ENCODE measurements at places on chromosomes 11 and 22.

DNA sequence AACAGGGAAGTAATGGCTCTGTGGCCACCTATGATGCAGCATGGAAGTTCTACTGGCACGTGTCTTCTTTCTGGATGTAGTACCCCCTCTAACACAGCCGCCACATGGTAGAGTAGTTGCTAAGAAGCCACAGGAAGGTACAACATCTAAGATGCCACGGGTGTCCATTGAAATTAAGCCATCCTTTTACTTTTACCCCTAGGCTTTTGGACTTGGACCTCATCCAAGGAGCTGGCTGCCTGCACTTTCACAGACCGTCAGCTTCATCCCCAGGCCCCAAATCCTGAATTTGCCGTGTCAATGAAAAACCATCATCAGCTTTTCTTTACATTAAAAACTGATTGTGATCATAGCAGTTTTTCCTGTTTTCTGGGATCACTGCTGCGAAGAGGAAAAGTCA lies 102.4 kb downstream of the RPL27A start:
- no peak for DNase-seq

GRCh38 chr11:23778971-23779370 lies 717.9 kb upstream of the LUZP2 start:
- no peak for DNase-seq

DNA sequence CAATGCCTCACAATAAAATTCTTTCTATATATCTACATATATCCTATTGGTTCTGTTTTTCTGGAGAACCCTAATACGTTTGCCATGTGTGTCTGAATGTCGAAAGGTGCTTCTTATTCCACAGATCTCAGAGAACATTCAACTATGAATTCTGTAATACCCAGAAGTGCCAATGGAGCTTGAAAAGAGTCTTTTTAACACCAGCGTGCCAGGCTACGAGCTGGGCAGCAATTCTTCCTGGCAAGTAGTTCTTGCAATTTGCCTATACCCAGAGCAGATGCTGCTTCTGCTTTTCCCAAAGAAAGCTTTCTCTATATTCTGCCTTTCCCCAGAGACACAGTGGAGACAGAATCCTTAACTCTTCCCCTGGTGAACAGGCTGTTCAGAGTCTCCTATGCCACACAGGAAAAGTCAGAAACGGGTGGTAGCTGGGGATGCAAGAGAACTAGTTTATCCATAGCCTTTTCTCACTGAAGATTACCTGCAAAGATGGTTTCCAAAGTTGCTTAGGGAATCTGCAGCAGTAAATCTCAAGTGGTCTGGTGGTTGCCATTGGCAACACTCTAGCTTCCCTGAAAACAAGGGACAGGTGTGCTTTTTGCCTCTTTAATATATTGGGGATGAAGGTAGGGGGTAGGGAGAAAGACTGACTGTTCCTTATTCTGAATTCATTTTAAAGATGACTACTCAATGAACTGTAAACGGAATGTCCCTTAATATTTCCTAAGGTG lies 16.8 kb upstream of the PAFAH1B2 start:
- no peak for DNase-seq

DNA sequence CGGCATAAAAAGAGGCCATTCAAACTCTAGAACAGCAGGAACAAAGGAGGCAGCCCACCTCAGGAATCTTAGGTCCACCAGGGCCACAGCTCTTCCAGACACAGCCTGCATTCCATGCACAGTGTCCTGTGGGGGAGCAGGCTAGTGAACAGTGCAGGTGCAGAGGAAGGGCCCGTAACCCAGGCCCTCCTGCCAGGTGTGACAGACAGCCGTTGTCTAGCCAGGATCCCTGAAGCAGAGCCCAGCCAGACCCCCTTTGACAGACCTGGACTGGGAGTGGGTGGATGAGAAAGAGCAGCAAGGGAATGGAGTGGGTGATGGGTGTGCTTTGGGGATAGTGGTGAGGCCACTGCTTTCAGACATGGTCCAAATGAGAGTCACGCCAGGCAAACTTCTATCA lies 1.2 kb upstream of the ZPR1 start:
- DNase-seq = no peak

DNA sequence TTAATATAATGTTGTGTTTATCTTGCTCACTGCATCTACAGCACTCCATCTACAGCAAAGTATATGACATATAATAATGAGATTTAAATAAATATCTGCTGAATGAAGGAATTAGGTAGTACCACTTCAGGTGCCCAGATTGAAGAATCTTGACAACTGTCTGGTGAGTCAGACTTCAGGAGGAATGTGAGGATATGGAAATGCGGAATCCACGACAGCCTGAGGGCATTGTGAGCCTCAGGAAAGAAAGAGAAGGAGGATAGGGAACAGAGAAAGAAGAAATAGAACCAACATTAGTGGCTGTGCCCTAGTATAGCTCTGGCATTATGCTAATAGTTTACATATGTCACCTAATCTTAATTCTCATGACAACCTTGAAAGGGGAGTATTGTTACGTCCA lies 304.4 kb downstream of the AASDHPPT start:
- no peak for DNase-seq

- DNase-seq = no peak
Observed at GRCh38 chr11:36672815-36673450, 74.9 kb upstream of the RAG2 start.

GRCh38 chr22:49564666-49565515 lies 262.8 kb downstream of the BRD1 start:
- DNase-seq = no peak

GRCh38 chr11:45188127-45188526 lies 41.7 kb downstream of the PRDM11 start:
- peak; percentile 8 for DNase-seq

DNA sequence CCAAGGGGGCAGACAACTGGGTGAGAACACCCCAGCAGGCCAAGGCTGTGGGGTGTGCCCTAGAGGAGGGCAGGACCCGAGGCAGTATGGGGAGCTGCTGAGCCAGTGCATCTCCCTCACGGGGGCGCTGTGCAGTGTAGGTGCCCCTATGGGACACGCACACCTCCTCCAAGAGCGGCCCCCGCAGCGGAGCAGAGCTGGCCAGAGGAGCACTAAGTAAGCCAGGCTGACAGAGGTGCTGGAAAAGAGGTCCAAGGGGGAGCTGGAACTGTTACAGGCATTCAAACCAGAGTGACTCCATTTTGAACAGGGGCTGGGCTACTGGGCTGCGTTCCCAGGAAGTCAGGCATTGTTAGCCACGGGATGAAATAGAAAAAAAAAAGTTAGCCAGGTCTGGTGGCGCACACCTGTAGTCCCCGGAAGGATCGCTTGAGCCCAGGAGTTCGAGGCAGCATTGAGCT lies 41.8 kb downstream of the TST start:
- peak; percentile 39 for DNase-seq

DNA sequence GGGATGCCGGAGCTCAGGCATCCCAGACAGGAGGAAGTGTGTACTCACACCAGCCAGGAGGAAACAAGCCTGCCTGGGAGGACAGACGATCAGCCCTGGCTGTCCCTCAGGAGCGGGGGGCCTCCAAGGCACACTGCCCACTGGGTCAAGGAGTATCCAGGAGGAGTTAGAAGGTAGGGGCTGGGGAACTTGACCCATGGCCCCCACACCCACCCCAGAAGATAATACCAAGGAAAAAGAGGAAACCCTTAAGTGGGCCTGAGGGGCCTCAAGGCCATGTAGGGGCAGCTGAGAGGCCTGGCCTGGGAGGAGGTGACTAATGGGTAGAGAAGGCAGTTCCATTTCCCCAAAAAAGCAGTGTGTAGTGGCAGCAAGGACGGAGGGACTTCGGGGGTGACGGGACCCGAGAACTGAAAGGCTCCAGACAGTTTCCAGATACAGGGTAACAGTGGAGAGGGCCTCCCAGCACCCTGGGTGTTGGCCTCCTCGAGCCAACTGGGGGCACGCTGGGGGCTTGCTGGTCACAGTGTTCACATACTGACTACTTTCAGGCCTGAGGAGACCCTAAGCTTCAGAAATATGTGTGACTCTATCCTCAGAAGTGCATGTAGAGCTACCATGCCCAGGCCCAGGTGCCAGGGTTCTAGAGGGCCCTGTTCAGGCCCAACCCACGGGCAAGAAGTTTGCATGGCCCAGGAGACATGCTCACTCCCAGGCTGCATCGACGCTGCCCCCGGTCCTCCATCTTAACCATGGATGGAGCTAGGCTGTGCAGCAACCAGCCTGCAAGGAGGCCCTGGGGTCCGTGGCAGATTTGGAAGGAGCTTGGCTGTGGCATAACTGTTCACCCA lies 75.7 kb upstream of the PITPNB start:
- no peak for DNase-seq

- DNase-seq = no peak
Observed at GRCh38 chr11:128298271-128298670, 289.1 kb downstream of the ETS1 start.

DNA sequence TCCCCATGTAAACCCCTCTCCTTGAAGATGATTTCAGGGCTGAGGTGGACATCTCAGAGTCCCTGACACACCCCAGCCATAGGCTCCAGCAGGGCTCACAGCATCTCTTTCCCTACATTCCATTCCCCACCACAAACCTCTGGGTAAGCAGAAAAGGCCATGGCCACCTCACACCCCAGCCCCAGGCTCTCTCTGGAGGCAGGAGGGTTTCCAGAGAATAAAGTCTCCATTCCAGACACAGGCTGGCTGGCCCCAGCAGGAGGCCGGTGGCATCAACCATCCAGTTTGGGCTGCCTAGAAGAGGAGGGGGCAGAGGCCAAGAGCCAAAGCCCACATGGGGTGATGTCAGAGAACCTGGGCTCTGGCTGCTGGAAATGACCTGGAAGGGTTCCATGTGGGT lies 61.4 kb downstream of the TP53I11 start:
- no peak for DNase-seq

GRCh38 chr11:110929129-110929528 lies 216.9 kb upstream of the ARHGAP20 start:
- no peak for DNase-seq

DNA sequence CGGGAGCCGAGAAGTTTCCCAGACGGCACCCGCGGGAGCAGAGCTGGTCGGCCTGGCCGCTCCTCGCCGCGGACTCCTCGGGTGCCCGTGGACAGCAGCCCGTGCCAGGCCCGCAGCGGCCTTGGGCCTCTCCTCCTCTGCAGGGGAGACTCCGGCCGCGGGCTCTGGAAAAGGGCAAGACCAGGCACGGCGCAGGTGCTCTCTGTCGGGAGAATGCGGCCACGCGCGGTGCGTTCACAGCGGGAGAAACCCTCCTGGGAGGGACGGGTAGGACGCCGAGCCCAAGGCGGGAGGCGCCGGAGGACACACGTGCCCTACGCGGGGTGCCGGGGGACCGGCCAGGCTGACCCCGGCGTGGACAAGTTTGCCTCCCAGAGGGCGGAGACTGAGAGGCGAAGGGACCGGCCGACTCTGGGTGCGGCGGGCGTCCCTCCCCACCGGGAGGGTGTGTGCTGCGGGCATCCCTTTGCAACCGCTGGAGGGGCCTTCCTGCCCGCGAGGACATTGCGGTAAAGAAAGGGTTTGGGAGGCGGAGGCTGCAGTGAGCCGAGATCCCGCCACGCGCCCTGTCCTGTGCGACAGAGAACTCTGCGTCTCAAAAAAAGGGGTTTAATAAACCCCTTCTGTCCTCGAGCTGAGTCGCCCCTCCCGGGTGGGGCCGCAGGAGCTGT lies 2.3 kb downstream of the IFITM1 start:
- no peak for DNase-seq

DNA sequence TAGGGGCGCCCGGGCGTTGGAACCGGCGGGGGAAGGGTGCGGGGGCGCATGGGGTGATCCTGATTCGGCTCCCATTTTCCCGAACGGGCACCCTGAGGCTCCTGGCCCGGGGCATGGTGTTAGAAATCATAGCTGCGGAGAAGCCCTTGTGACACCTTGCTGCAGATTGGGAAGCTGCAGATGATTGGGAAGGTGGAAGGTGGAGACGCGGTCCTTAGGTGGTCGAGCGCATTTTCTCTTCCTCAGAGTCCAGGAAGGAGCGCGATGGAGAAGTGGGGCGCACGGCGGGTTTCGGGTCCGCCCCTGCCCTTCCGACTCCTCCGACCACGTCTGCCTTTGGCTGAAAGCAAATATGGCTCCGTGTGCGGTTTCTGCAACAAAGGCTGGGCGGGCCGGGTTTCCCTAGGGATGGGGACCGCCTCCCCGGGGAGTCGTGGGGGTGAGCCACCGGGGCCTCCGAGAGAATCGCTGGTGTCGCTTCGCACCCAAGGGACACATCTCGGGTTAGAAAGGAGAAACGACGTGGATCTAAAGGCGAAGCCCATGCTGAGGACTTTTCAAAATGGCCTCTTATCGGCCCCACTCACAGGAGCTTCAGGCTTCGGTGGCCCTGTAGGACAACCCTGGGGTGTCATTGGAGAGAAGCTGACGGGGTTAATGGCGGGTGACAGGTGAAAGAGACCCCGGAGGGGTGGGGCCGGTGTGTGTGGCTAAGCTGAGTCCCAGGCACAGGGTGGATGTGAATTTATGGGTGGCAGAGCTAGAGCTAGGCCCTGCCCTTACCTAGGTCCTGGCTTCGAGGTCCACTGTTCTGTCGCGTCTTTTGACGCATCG lies 707 bp upstream of the FTH1 start:
- DNase-seq = no peak

- DNase-seq = no peak
Observed at GRCh38 chr11:14254533-14255237, 104.3 kb downstream of the RRAS2 start.

GRCh38 chr22:45199723-45200122 lies 36.0 kb downstream of the NUP50 start:
- DNase-seq = no peak

DNA sequence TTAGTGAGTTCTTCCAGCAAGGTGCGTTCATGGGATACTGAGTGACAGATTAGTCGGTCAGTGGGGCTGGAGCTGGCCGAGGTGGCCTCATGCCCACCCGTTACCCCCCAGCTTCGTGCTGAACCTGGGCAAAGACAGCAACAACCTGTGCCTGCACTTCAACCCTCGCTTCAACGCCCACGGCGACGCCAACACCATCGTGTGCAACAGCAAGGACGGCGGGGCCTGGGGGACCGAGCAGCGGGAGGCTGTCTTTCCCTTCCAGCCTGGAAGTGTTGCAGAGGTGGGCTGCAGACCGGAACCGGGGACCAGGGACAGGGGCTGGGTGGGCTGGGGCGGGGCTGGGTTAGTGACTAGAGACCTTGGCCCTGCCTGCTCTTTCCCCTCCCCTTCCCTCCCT lies 2.9 kb downstream of the LGALS1 start:
- no peak for DNase-seq

GRCh38 chr22:40363059-40363458 lies 7.3 kb upstream of the SGSM3 start:
- DNase-seq = no peak

- no peak for DNase-seq
Observed at GRCh38 chr11:33172996-33173395, 11.7 kb upstream of the CSTF3 start.

DNA sequence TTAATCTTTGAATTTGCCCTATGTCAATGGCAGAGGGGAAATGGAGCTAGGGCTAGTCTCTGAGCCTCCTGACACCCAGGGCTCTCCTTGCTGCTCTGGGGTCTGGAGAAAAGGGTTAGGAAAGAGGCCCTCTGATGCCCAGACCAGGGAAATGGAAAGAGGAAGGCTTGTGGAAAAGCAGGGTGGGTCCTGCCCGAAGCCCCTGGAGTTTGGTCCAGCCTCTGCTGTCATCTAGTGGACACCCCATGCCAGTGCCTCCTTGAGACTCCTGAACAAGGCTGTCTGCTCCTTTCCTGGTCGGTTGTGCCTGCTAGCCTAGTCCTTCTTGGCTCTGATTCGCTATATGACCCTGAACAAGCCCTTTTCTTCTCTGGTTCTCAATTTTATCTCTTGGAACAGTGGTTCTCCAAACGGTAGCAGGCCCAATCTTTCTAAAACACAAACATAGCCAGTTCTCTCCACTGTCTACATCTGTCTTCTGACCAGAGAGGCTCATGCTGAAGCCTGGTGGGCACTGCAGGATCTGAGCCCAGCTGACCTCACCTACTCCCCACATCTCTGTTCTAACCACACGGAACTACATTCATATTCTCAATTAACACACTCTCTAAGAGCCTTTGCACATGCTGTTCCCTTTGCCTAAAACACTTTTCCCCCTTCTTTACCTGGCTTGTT lies 8.8 kb upstream of the PLA2G3 start:
- no peak for DNase-seq

All from NK-92 treated with Interleukin-12 subunit alpha and Interleukin-12 subunit beta, amount 100 ng/mL, for 24 hours (cell line).